Kidney (tissue), 22 donors: ENCODE measurements at places on chromosomes 2 and 18.

DNA sequence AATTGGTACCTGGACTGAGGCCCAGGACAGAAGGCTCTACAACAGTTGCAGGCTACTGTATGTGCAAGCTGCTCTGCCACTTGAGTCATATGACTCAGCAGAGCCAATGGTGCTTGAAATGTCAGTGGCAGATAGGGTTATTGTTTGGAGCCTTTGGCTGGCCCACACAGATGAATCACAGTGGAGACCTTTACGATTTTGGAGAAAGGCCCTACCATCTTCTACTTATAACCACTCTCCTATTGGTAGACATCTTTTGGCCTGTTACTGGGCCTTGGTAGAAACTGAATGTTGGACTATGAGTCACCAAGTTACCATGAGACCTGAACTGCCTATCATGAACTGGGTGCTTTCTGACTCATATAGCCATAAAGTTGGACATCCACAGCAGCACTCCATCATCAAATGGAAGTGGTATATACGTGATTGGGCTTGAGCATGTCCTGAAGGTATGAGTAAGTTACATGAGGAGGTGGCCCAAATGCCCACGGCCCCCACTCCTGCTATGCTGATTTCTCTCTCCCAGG lies 88.9 kb upstream of the NRXN1 start:
- no peak overlapping the region for H3K4me3 ChIP-seq
- no peaks in the 10 kb centered on the region for H3K36me3 ChIP-seq
- no peaks in the 10 kb centered on the region for H3K4me1 ChIP-seq
- H3K27ac ChIP-seq, result no peak overlapping the region

GRCh38 chr2:38619458-38620164 lies 16.9 kb upstream of the HNRNPLL start:
- H3K36me3 ChIP-seq, result no peaks in the 10 kb centered on the region
- no peak overlapping the region for H3K4me3 ChIP-seq
- H3K27ac ChIP-seq, result no peak overlapping the region
- H3K27me3 ChIP-seq, result no peaks in the 10 kb centered on the region
- peaks cover 2% of the 10 kb centered on the region for H3K4me1 ChIP-seq
- no peak for DNase-seq

DNA sequence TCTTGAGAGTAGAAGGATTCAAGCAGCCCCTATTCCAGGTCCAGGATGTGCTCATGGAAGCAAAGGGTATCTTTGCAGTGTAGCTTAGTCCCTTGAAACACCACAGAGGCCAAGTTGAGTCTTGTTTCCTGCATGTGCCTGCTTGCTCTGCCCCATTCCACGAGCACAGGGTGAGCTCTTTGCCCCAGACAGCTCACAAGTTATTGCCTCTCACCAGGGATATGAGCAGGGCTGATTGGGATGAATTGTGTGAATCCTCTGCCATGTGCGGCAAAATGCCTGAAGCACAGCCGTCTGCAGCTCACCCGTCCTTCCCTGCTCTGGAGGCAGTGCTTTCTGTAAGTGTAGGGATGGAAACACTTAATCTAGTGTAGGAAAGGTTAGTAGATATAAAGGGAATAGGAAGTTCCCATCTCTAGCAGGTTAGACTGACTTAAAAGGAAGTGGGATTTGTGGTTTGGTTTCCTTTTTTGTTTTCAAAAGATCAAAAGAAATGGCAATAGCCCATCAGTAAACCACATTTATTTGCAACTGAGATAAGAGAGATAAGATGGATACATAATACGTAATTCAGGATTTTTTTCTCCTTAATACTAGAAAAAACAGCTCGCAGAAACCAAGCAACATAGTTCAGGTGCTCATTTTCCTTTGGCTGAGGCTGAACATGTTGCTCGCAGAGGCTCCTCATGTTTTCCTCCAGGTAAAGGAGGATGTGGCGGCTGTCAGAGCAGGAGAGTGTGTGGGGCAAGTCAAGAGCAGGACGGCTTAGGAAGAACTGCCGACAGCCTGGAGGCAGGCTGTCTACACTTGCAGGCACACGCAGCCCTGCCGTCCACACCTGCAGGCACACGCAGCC lies 41.4 kb downstream of the TMEM182 start:
- no peak overlapping the region for H3K27ac ChIP-seq
- H3K36me3 ChIP-seq, result no peaks in the 10 kb centered on the region
- H3K27me3 ChIP-seq, result no peaks in the 10 kb centered on the region
- no peaks in the 10 kb centered on the region for H3K4me1 ChIP-seq
- no peak overlapping the region for H3K4me3 ChIP-seq

- H3K27me3 ChIP-seq, result no peaks in the 10 kb centered on the region
- H3K4me3 ChIP-seq, result no peak overlapping the region
- no peak overlapping the region for H3K27ac ChIP-seq
- H3K36me3 ChIP-seq, result no peaks in the 10 kb centered on the region
- no peaks in the 10 kb centered on the region for H3K4me1 ChIP-seq
- DNase-seq, result no peak
Measured at GRCh38 chr18:48352051-48352755, 57.0 kb downstream of the ZBTB7C start.

- H3K27ac ChIP-seq, result no peak overlapping the region
- no peaks in the 10 kb centered on the region for H3K27me3 ChIP-seq
- H3K4me3 ChIP-seq, result no peak overlapping the region
- DNase-seq, result no peak
- H3K36me3 ChIP-seq, result no peaks in the 10 kb centered on the region
Measured at GRCh38 chr2:195489101-195489500, 167.9 kb upstream of the SLC39A10 start.

- H3K27me3 ChIP-seq, result no peaks in the 10 kb centered on the region
- DNase-seq, result no peak
- no peaks in the 10 kb centered on the region for H3K4me1 ChIP-seq
- no peaks in the 10 kb centered on the region for H3K36me3 ChIP-seq
- H3K4me3 ChIP-seq, result no peak overlapping the region
Measured at GRCh38 chr2:40516604-40517003, 64.7 kb upstream of the SLC8A1 start.

DNA sequence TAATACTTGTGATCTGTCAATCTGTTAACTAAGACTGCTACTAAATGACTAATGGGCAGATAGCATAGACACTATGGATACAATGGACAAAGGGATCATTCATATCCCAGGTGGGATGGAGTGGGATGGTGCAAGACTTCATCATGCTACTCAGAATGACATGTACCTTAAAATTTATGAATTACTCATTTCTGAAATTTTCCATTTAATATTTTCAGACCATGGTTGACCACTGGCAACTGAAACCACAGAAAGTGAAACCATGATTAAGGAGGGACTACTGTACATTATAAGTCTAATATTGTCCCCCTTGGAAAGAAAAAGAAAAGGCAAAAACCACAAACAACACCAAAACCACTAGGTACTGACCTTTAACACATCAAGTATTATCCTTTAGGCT lies 247.0 kb upstream of the SYT4 start:
- no peak overlapping the region for H3K27ac ChIP-seq
- DNase-seq, result no peak
- no peaks in the 10 kb centered on the region for H3K36me3 ChIP-seq
- no peaks in the 10 kb centered on the region for H3K27me3 ChIP-seq
- no peak overlapping the region for H3K4me3 ChIP-seq

GRCh38 chr2:8447610-8448221 lies 234.1 kb upstream of the ID2 start:
- no peaks in the 10 kb centered on the region for H3K27me3 ChIP-seq
- H3K27ac ChIP-seq, result no peak overlapping the region
- no peaks in the 10 kb centered on the region for H3K4me1 ChIP-seq
- no peak overlapping the region for H3K4me3 ChIP-seq
- no peaks in the 10 kb centered on the region for H3K36me3 ChIP-seq
- no peak for DNase-seq

- no peak for DNase-seq
- no peak overlapping the region for H3K4me3 ChIP-seq
- no peaks in the 10 kb centered on the region for H3K27me3 ChIP-seq
- no peaks in the 10 kb centered on the region for H3K36me3 ChIP-seq
- no peaks in the 10 kb centered on the region for H3K4me1 ChIP-seq
Measured at GRCh38 chr2:67485431-67485830, 88.3 kb downstream of the ETAA1 start.

GRCh38 chr2:48781366-48781765 lies 25.8 kb upstream of the LHCGR start:
- DNase-seq, result no peak
- H3K36me3 ChIP-seq, result no peaks in the 10 kb centered on the region
- no peak overlapping the region for H3K27ac ChIP-seq

- H3K36me3 ChIP-seq, result no peaks in the 10 kb centered on the region
- peaks cover 10% of the 10 kb centered on the region for H3K4me1 ChIP-seq
- H3K4me3 ChIP-seq, result no peak overlapping the region
- no peak overlapping the region for H3K27ac ChIP-seq
- H3K27me3 ChIP-seq, result no peaks in the 10 kb centered on the region
- DNase-seq, result no peak
Measured at GRCh38 chr2:111159641-111160040, 38.9 kb downstream of the BCL2L11 start.

GRCh38 chr2:231191896-231192872 lies 6.2 kb upstream of the ARMC9 start:
- H3K27me3 ChIP-seq, result no peaks in the 10 kb centered on the region
- peak overlapping the region; percentile 71 for H3K27ac ChIP-seq
- peak; percentile 94 for DNase-seq
- peaks cover 4% of the 10 kb centered on the region for H3K4me1 ChIP-seq
- H3K36me3 ChIP-seq, result no peaks in the 10 kb centered on the region
- H3K4me3 ChIP-seq, result no peak overlapping the region

- no peak overlapping the region for H3K4me3 ChIP-seq
- no peaks in the 10 kb centered on the region for H3K36me3 ChIP-seq
- DNase-seq, result no peak
- H3K27me3 ChIP-seq, result no peaks in the 10 kb centered on the region
- H3K4me1 ChIP-seq, result no peaks in the 10 kb centered on the region
Measured at GRCh38 chr2:72106978-72107377, 40.7 kb downstream of the CYP26B1 start.

DNA sequence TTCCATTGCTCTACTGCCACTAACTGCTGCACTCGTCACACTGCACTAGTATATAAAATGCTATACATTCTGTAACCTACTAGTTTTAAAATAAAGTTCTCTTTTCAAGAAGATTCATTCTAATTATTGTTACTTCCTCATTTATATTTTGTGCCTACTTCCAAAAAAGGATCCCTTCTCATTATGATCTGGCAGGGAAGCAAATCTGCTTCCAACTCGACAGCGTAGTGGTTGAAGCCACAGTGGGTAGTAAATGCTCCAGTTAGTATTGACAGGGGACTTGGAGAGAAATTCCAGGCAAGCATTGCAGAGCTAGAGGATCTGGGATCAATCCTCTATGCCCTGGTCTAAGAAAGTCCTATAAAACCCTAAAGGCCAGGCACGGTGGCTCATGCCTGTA lies 53.3 kb upstream of the AP1S3 start:
- no peak overlapping the region for H3K4me3 ChIP-seq
- H3K27ac ChIP-seq, result no peak overlapping the region
- H3K4me1 ChIP-seq, result no peaks in the 10 kb centered on the region
- no peak for DNase-seq

GRCh38 chr18:56576826-56577573 lies 61.4 kb downstream of the TXNL1 start:
- H3K4me3 ChIP-seq, result no peak overlapping the region
- no peak overlapping the region for H3K27ac ChIP-seq
- DNase-seq, result no peak

GRCh38 chr2:182887753-182888415 lies 21.4 kb upstream of the FRZB start:
- no peaks in the 10 kb centered on the region for H3K27me3 ChIP-seq
- no peaks in the 10 kb centered on the region for H3K4me1 ChIP-seq
- no peaks in the 10 kb centered on the region for H3K36me3 ChIP-seq
- no peak overlapping the region for H3K27ac ChIP-seq
- no peak overlapping the region for H3K4me3 ChIP-seq

DNA sequence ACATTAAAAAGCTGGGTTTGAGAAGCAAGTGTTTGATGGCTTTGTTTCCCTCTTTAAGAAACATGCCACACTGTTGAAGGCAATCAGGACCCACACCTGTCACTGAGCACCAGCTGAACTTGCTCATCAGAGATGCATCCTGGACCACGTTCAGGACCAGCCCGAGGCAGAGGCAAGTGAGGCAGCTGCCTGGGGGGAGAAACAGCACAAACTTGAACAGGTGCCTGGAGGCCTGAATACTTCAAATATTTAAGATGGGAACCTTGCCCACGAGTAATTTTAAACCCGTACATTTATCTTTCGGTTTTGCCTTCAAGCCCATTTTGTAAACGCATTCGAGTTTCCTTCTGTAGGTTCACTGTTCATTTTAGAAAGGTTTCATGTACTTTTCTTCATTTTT lies 421.3 kb downstream of the NYAP2 start:
- no peak for DNase-seq
- no peaks in the 10 kb centered on the region for H3K4me1 ChIP-seq
- no peak overlapping the region for H3K27ac ChIP-seq
- H3K36me3 ChIP-seq, result no peaks in the 10 kb centered on the region

GRCh38 chr2:103789381-103790095 lies 1027.7 kb downstream of the TMEM182 start:
- H3K27me3 ChIP-seq, result no peaks in the 10 kb centered on the region
- H3K27ac ChIP-seq, result no peak overlapping the region
- no peak overlapping the region for H3K4me3 ChIP-seq
- no peaks in the 10 kb centered on the region for H3K36me3 ChIP-seq

DNA sequence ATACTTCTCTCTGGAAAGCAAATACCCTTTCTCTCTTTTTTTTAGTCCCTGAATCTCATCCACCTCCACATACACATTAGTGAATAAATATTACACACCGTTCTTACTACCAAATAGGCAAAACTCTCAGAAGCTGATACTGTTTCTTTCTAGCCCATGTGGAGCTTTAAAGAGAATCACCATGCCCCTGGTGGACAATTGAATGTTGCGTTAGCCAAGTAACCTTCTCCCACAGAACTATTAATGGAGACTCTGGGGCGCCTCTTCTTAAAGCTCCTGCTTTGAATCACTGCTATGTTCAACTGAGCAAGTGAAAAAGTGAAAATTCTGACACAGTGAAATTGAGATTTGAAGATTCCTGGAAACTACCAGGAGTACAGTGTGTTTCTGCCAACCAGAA lies 522.8 kb upstream of the CDH7 start:
- H3K27ac ChIP-seq, result no peak overlapping the region
- DNase-seq, result no peak
- H3K36me3 ChIP-seq, result no peaks in the 10 kb centered on the region
- H3K27me3 ChIP-seq, result no peaks in the 10 kb centered on the region
- H3K4me1 ChIP-seq, result no peaks in the 10 kb centered on the region

DNA sequence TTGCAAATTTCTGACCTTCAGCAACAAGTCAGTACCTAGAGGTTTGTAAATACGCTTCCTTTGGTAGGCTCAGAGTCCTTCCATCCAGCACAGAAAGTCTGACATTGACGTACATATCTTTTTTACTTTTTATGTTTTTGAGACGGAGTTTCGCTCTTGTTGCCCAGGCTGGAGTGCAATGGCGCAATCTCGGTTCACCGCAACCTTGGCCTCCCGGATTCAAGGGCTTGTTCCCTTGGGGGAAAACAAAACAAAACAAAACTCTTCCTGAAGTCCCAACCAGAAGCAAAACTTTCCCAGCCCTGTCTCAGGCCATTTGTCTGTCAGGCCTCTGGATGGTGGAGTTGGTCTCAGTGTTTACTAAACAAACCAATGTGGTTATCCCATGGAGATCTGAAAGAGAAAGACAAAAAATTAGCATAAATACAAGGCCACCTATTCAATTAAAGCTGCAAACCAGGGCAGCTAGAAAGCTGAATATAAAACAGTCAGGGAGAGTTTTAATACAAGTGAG lies 29.6 kb upstream of the ATL2 start:
- no peak overlapping the region for H3K4me3 ChIP-seq
- no peaks in the 10 kb centered on the region for H3K4me1 ChIP-seq
- peak overlapping the region; percentile 26 for H3K27ac ChIP-seq
